NCI-H446 treated with DMSO at 0.1 percent for 48 hours (cell line): ENCODE measurements at places on chromosomes 1 and 21.

DNA sequence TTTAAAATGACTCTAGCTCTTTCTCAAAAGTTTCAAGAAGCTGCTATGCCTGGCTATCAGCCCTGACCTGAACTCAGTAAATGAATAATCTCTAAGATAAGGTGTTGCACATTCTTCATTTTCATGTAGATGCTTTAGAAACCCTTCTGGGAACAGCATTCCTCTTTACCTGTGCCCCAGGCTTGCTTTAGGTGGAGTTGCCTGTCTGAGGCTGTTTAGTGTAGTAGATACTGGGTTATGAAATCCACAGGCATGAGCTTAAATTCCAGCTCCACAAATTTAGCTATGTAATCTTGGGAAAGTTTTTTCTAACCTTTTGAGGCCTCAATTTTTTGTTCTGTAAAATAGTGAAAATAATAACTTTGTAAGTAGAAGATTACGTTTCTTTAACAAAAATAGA lies 41.6 kb downstream of the ATP6V1G3 start:
- DNase-seq = no peak

DNA sequence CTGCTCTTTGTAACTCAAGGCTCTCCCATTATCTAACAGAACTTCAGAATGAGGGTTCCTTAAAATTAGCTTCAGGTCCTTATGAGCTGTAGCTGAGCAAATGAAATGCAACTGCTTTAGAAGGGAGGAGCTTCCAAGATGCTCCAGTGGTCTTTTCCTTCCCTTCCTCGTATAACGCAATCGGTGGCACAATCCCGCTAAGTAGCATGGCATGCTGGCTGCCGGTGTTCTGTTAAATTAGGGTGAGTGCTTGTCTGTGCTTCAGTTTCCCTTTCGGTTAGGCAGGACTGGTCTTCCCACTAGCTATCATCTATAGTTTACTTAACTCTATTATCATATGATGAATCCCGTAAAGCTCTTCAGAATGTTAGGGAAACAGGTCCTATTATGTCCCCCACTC lies 917 bp downstream of the KIAA0040 start:
- no peak for DNase-seq

- no peak for DNase-seq
Measured at GRCh38 chr1:246095443-246095842, 411.6 kb downstream of the SMYD3 start.

GRCh38 chr1:242745079-242745478 lies 220.6 kb upstream of the PLD5 start:
- DNase-seq = no peak

- DNase-seq = no peak
Measured at GRCh38 chr1:115732316-115732715, 36.2 kb downstream of the CASQ2 start.
